Stimulated activated CD8-positive, alpha-beta memory T cell treated with anti-CD3 and anti-CD28 coated beads, Interleukin-15, amount 100 ng/mL, for 4 hours (primary cell): ENCODE measurements at places on chromosomes 6 and 20.

DNA sequence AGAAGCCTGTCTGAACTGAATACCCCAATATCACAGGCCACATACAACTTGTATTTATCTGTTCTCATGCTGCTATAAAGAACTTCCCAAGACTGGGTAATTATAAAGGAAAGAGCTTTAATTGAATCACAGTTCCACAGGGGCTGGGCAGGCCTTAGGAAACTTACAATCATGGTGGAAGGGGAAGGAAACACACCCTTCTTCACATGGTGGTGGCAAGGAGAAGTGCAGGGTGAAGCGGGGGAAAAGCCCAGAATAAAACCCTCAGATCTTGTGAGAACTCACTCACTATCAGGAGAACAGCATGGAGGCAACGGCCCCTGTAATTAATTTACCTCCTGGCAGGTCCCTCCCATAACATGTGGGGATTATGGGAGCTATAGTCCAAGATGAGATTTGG, 50.3 kb upstream of the FNDC1 start:
- no peak for DNase-seq

- no peak for DNase-seq
Measured at GRCh38 chr20:9617940-9618339, 103.5 kb downstream of the LAMP5 start.

DNA sequence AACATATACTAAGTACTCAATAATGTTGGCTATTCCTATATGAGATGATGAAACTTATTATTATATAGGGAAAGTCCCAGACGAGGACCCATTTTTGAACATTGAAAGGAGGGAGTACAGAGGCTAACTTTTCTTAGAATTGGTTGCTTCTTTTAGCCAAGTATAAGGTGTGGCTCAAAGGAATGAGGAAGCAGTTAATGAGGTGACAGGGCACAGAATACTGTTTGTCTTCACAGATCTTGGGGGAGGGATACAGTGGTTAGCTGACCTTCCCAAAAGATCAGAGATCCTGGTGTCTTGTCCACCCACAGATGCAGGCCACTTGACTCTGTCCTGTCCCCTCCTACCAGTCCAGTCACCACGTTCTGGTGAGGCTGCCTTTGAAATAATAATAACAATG, 67.8 kb upstream of the EPB41L1 start:
- no peak for DNase-seq

- no peak for DNase-seq
Measured at GRCh38 chr6:160049346-160049745, 72.3 kb upstream of the SLC22A1 start.

DNA sequence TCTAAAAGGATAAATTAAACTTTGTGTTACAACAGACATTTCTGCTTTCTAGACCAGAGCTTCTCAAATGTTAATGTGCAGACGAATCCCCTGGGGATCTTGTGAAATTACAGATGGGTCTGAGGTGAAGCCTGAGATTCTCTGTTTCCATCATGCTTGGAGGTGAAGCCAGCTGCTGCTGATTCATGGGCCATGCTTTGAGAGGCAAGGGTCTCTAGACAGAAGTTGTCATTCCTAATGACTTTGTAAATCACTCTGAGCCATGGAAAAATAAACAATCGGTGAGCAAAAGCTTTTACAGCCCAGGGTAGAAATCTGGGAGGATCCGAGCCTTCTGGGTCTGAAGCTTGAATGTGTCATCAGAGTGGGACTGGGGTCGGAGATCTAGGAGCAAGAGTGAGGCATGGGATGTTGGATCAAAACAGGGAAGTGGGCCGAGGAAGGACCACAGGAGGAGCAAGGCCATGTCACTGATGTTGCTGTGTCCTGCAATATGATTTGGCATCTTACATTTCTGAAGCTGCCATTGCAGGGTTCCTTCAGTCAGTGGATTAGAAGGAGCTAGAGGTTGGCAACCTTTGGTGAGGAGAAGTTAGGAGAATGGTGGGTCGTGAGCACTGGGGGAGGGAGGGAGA, 77.3 kb downstream of the TRMT11 start:
- no peak for DNase-seq

- no peak for DNase-seq
Measured at GRCh38 chr20:1429143-1429728, 36.4 kb upstream of the FKBP1A start.

DNA sequence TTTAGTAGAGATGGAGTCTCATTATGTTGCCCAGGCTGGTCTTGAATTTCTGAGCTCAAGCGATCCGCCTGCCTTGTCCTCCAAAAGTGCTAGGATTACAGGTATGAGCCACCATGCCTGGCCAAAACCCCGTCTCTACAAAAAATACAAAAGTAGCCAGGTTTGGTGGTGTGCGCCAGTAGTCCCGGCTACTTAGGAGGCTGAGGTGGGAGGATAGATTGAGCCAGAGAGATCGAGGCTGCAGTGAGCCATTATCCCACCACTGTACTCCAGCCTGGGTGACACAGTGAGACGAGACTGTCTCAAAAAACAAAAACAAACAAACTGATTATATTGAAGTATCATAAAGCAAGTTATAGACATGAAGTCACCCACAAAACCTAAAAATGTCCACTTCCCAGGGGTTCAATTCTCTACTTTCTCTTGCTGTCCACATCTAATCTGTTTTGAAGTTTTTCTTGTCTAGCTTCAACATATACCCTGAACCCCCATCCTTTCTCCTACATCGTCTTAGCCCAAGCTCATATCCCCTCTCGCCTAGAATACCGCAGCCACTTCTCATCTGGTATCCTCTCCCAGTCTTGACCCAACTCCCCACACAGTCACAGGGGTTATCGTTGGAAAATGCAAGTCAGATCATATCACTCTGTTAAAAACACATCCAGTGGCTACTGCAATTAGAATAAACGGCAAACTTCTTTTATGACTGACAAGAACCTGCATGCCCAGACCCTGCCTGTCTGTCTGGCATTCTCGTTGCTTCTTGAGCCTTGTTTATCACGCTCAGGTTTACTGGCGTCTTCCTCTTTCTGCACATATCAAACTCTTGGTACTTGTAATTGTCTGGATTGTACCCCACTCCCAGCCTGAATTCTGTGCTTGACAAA, 20.1 kb upstream of the NCOA3 start:
- DNase-seq, result no peak

- DNase-seq, result no peak
Measured at GRCh38 chr6:52126231-52126630, 38.8 kb upstream of the PKHD1 start.

GRCh38 chr20:3813848-3814581, 6.3 kb upstream of the AP5S1 start:
- no peak for DNase-seq

DNA sequence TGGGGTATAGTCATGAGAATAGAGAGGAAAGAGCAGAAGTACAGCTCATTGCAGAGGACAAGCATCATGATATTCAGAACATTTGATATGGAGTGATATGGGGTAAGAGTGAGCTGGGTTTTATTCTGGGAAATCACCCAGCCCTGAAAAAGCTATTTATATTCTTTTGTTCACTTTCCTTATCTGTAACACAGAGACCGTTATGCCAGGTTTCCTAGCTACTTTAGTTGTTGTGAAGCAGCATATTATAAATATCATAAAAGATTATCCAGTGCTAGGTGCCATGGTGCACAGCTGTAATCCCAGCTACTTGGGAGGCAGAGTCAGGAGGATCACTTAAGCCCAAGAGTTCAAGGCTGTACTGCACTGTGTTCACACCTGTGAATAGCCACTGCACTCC, 9.8 kb upstream of the DEFB129 start:
- DNase-seq, result no peak

GRCh38 chr20:21360705-21361104, 36.6 kb downstream of the NKX2-4 start:
- no peak for DNase-seq

DNA sequence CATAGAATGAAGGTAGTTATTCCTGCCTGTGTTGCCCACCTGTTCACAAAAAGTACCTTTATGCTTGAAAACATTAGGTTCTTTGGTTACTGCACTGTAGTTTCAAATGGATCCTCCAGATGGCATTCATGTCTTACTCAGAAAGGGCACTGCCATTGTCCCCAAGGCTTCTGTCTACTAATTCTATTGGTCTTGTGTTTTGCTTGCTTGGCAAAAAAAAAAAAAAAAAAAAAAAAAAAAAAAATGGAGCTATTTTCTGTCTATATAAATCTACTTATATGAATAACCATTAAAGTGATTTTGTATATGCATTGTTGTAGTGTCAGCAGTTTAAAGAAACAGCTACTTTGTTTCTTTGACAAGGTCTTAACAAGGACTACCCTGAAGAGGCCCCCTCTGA, 12.7 kb upstream of the EFHC1 start:
- DNase-seq, result no peak

GRCh38 chr6:106158816-106159215, 72.7 kb downstream of the PRDM1 start:
- DNase-seq, result no peak

DNA sequence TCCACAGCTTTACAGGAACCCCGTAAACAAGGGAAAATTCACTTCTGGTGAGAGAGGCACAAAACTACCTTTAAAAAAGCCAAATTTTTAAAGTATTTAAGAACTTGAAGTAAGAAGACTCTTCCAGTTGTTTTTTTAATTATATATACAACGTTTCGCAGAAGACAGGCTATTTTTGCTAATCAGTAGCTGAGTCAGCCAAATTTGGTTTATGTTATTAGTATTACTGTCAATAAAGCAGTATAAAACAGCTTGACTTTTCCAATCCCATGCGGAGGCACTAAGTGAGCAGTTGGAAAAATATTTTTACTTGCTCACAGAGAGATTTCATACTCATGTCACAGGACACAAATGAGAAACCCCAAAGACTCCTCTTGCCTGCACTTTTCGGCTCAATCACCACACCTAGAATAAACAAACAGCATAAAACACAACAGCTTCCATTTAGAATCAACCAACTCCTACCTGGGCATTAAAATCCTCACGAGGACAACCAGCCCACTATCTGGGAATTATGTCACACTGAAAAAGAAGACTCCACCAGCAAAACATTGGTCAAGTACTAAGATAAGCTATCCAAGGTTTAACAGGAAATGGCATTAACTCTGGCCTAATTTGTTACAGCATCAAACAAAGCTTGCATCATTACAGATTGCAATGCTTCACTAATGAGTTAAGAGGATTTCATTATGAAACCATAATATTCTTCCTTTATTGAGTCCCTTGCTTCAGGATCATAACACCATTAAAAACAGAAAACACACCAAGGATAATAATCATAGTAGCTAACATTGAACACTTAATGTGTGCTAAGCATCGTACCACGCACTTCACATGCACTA, 26.3 kb downstream of the ELOVL5 start:
- no peak for DNase-seq

GRCh38 chr6:134289204-134289575, 28.7 kb downstream of the SGK1 start:
- DNase-seq, result no peak

DNA sequence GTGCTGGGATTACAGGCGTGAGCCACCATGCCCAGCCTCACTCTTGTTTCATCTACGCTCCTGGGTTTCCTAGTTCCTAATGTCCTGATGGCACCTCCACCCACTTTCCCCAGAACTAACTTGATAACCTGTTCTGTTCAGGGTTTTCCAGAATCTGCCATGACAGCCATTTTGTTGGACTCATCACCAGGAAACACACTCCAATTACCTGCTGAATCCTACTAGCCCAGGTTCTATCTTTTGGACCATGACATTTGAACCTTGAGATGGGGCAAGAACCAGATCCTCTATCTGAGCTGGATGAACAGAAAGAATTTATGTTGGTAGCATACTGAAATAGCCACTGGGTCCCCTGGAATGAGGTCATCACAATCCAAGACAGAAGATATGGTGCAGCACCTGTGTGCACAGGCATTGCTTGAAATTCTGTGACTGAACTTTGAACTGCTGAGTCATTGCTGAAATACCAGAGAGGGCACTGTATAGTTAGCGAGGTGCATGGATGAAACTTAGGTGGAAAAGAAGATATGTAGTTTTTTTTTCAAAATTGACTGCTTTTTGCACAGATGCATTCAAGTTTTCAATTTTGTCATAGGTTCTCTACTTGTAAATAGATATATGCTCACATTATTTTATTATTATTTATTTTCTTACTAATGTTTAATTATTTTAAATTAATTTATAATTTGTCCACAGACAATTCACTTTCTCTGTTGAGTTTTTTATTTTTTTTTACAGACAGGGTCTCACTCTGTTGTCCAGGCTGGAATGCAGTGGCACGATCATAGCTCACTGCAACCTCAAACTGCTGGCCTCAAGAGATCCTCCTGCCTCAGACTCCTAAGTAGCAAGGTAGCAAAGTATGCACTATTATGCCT, 42.8 kb upstream of the TASP1 start:
- DNase-seq, result no peak

- DNase-seq, result no peak
Measured at GRCh38 chr6:83057705-83058321, 7.8 kb downstream of the UBE3D start.

- DNase-seq, result no peak
Measured at GRCh38 chr6:41814629-41815028, 27.1 kb downstream of the TOMM6 start.

DNA sequence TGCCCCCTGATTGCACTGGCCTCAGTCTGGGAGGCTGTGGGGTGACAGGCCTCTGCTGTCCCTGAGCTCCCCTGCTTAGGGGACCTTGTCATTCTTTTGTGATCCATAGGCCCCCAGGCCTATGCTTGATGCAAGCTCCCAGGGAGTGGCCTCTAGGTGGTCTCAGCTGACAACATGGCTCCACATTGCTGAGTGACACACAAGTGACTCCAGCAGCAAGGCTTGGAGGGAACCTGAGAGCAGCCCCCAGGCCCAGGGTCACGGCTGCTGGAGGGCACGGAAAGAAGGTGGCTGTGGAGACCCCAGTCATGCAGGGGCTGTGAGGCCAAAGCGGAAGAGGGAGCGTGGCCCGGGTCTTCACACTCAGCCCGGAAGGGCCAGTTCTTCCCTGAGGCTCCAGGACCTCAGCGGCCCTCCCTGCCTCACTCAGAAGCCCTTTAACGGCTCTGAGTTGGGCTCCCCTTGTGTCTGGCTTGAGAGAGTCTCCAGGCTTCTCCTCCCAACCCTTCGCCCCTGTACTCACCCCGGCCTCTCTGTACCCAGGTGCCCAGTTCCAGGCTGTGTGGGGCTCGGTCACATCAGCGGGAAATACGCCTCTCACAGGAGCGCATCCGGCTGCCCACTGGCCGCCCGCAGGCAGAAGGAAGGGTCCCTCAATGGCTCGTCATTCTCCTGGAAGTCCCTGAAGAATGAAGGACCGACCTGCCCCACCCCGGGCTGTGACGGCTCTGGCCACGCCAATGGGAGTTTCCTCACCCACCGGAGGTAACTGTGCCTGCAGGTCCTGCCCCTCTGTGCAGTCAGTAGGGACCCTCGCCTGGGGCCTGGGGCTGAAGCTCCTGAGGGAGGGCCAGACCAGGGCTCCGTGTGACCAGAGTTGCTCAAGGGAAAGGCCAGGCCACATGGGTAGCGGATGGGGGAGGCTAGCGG, 23.7 kb upstream of the PCMTD2 start:
- DNase-seq, result no peak
